ENCODE measurements at places on chromosomes 12 and 14. TPM values are rescaled to one million over a fixed set of nuclear protein-coding genes. Genes with fewer than 3 reads are reported as not detected.

Gene RASAL1
- total RNA-seq, result not detected

Gene APOLD1
- 2.6 TPM for total RNA-seq

Gene PAH
- total RNA-seq, result not detected

Gene KLRC4
- total RNA-seq, result not detected

Gene RBP5
- total RNA-seq, result 0.33 TPM

Gene NAV3
- total RNA-seq, result 41.2 TPM

Gene CCDC177
- total RNA-seq, result under 0.01 TPM

Gene PROX2
- not detected for total RNA-seq

Gene BBOF1
- 6.0 TPM for total RNA-seq

Gene PDE3A
- total RNA-seq, result 2.6 TPM

Gene AKAP3
- 2.6 TPM for total RNA-seq

Gene SEC23A
- 516 TPM for total RNA-seq

Gene BCL7A
- 5.3 TPM for total RNA-seq

Gene LTA4H
- 110 TPM for total RNA-seq

Gene PLEKHD1
- under 0.01 TPM for total RNA-seq

Gene TRPV4
- 2.5 TPM for total RNA-seq

Gene KRT2
- total RNA-seq, result not detected

Gene GPR68
- total RNA-seq, result 23.2 TPM

Gene GPR162
- total RNA-seq, result 6.1 TPM

Gene MOK
- 7.3 TPM for total RNA-seq

Gene KCNA1
- under 0.01 TPM for total RNA-seq

Gene SYNE3
- total RNA-seq, result 42.5 TPM

Gene TMED10
- 364 TPM for total RNA-seq

Gene TMCC3
- 0.83 TPM for total RNA-seq

Gene SMCO2
- 0.17 TPM for total RNA-seq

Gene CD163
- total RNA-seq, result not detected

Gene KIF5A
- total RNA-seq, result 0.66 TPM

Gene KRT74
- not detected for total RNA-seq

Gene LRP1
- 535 TPM for total RNA-seq

Gene EIF2S3B
- 0.87 TPM for total RNA-seq
